ENCODE measurements at places on chromosomes 1 and 21. TPM values are rescaled to one million over a fixed set of nuclear protein-coding genes. Genes with fewer than 3 reads are reported as not detected.

- no peak for DNase-seq
Observed at GRCh38 chr1:234589064-234589800, 20.7 kb downstream of the IRF2BP2 start.

DNA sequence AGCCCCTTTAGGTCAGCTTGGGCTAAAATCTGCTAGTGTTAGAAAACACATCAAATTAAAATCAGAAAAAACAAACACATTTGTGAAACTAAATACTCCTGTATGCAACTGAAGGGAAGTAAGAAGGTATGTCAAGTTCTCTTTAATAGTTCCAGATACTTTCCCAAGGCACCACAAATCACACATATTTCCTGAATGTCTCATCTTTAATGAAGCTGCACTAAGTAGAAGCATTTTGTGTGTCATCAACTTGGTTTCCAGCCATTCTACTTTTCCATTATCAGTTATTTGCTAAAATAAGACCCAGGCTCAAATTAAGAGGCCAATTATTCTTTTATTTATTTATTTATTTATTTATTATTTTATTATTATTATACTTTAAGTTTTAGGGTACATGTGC is 34.7 kb downstream of the CRB1 start:
- peak; percentile 25 for DNase-seq

DNA sequence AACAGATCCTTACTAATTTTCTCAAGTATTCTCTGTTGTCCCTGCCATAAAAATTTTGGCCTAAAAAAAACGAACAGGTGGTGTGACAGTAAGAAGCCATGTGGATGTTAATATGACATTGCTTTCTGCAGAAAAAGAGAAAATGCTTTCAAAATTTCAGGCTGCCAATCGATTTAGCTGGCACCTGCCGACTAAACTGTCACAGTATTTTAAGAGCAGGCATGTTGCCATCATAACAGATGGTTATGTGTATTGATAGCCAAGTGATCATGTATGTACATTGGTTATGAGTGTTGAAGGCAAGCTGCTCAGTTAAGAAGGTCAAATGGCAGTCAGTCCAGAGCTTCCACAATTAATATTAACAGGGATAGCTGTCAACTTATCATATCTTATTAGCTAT is 1017.0 kb downstream of the MRPL39 start:
- no peak for DNase-seq

GRCh38 chr21:32816261-32816660 is 44.7 kb upstream of the PAXBP1 start:
- DNase-seq = no peak

DNA sequence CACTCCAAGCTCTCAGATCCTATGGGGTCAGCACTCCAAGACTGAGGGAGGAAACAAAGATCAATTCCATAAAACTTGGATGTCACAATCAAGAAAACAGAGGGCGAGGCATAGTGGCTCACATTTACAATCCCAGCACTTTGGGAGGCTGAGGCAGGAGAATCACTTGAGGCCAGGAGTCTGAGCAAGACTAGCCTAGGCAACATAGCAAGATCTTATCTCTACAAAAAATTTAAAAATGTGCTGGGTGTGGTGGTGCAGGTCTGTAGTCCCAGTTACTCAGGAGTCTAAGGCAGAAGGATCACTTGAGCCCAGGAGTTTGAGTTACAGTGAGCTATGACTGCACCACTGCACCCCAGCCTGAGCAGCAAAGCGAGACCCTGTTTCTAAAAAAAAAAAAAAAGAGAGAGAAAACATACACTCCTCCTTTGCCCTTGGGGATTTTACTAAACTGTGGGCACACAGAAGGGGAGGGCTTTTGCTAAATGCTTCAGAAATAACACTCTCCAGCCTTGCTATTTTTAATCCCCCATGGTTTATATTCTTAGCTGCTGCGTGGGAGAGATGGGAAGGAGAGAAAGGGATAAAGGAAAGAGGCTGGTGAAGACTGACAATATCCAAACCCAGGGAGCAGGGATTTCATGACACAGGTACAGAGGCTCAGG is 18.1 kb downstream of the ARHGEF2 start:
- no peak for DNase-seq

DNA sequence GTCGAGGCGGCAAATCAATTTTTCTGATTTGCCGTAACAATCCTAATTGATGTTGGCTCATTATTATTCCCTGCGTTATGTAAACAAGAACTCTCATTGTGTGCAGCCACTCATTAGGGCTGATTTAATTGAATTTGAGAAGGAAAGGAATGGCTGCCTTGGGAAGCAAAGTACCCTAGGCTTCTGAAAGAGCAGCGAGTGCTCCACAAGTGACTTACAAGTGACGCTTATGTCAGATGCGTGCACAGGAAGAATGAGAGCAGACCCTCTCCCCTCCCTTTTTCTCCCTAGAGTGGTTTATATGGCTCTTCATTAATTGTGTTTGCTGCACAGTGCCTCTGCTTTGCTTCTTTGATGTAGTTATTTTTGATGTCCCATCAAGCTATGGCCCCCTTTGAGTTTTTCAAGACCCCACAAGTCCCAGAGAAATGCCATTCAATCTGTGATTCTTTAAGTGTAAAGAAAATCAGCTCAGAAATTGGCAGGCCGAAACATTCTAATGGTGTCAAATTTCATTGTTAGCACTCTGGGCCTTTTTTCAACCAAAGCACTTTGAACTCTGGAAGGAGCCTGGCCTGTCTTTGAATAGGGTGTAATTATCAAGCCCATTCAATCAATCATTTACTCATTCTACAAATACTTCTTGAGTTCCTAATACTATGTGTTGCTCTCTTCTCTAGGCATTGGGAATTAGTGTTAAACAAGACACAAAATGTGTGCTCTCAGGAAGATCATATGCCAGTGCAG is 86.8 kb upstream of the VAV3 start:
- no peak for DNase-seq

- DNase-seq = no peak
Observed at GRCh38 chr1:69086148-69086547, 481.6 kb upstream of the LRRC7 start.

DNA sequence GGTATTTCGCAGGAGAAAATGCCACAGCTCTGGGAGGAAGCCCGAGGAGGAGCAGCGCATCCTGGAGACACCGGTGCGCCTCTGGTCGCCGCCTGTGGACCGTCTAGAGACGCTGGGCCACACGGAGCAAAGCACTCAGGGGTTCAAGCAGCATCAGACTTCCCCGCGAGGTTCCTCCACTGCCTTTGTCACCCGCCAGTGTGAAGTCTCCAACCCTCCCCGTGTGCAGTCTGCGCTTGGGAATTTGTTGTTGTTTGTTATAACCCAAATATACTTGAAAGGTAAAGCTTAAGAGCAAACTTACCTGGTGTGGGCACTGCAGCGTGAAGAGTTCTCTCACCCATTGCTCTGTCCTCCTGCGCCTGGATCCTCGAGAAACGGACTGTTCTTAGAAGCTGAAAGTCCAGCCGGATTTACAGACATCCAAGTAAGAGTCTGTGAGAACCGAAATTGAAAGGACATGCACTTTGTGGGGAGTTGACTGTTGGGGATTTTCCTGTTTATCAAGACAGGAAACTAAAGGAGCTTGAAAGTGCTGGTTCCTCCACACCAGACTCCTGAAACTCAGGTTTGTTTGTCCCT is at the start of gene GBP4:
Gene GBP4, minus strand, starts transcription at position 452 of the 582 bp plus-strand sequence. Its CDS starts 108 bp downstream, at position 344.
- DNase-seq = peak; percentile 50

The CFAP107 gene
- total RNA-seq = not detected

The CFAP74 gene
- total RNA-seq = 0.10 TPM

GRCh38 chr1:214514819-214515383 is 36.5 kb downstream of the PTPN14 start:
- no peak for DNase-seq
